ENCODE measurements at places on chromosomes 3 and 15.
A peak's percentile ranks its signal among the peaks of the same experiment; 100 is the strongest.

DNA sequence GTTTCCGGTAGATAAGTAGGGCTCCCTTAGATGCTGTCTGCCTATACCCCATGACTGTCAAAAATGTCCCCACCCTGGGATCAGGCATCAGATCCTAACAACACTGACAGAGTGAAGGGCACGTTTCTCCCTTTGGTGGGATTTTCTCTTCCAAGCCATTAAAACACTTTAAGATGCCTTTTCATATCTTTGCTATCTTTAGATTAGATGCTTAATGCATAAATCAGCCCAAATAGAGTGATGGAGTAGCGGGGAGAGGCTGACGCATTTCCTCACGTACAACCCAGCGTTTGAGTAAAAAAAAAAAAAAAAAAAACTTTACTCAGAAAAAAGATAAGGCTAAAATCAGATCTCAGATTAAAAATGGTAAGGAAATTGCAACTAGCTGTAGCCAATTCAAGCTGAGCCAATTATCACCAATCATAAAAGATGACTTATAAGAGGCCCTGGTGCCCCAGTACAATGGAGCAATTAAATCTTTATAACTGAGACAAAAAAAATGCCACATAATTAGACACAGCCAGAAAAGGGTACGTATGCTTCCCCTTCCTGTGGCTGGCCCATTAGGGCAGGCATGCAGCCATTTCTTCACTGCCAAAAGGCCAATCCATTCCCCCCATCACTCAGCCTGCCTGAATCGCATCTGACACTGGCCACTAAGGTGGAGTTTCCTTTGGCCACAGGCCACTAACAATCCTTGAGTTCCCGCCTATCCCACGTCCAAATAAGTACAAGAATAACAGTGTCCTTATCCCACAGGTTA, 45.0 kb downstream of the RFTN1 start:
- DNase-seq, result peak; percentile 37

DNA sequence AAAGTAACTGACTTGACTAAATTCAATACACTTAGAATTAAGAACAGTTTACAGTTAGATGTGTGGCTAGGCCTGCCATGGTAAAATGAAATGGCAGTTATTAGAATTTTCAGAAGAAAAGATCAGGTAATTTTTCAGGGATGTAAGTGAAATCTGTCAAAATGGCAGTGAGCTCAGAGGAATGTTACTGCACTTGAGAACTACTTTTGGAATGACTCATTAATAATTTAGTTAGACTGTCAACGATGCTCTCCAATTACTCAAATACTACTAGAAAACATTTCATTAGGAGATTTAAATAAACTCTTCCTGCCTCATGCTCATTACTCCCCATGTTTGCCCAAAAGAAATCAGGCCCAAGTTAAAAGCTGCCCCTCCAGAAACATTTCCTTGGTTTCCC, 84.4 kb downstream of the RFTN1 start:
- DNase-seq, result no peak

GRCh38 chr3:127006781-127007436, 24.0 kb downstream of the PLXNA1 start:
- DNase-seq, result no peak

GRCh38 chr3:127899766-127900165, 15.3 kb upstream of the KBTBD12 start:
- DNase-seq, result no peak

- DNase-seq, result no peak
These were observed 36.0 kb upstream of the TIMP4 start for GRCh38 chr3:12194669-12195161.

DNA sequence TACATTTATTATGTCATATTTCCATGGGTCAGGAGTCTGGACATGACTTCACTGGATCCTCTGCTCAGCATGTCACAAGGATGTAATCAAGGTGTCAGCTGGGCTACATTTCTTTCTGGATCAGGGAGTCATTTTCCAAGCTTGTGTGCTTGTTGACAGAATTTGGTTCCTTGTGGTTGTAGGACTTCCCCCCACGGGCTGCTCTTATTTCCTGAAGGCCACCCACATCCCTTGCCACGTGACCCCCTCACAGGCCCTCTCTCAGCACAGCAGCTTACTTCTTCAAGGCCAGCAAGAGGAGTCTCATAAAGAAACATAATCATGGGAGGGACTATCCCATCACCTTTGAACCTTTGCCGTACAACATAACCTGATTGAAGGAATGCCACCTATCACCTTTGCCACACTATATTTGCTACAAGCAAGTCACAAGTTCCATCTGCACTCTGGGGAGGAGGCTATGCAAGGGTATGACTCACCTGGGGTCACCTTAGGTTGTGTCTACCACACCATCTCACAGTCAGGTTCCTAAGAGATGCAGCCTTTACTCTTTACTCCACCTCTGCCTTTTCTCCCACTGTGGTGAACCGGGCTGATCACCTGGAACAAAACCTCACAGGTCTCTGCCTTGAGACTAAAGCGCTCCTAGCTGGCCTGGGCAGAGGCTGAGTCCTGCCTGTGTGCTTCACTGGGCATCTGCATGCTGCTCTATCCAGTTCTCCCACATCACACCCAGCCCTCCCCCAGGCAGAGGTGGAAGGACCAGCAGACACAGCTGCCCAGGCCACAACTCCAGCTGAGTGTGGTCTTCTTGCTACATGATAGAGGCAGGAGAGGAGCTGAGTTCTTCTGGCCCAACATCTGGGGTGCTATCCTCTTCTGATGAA, 13.5 kb downstream of the RAB6B start:
- no peak for DNase-seq

- DNase-seq, result peak; percentile 34
These were observed 817.0 kb downstream of the TUSC7 start for GRCh38 chr3:117526470-117527079.

DNA sequence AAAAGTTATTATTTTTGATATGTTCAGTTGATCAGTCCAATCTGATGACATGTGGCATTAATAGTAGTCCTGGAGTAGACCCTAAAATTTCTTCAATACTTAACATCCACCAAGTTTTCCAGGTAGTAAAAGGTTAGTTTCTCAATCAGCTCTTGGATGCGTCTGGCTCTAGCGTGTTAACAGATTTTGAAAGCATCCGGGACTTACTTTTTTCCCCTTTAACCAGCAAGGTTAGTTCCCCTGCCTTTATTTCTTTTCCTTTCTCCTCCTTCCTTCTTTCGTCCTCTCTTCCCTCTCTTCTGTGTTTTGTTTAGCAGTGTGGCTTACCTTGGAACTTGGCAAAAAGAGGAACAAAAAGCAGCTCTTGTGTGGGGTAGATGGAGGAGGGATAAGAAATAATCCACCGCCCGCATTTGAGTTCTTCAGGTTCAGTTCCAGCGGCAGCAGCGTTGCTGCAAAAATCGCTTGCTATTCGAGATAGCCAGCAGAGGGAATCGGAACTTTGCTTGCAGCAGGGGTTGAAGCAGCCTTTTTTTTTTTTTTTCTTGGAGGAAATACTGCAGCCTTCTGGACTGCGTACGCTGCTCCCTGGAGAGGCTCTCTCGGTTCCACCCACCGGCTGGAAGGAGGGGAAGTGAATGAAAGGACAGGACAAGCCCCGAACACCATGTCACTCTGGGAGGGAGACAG, at the start of gene RBMS3:
Gene RBMS3, plus strand, starts transcription at position 668 of the 690 bp plus-strand sequence.
- DNase-seq, result peak; percentile 98

GRCh38 chr3:13420831-13421765, 976 bp upstream of the NUP210 start:
- DNase-seq, result no peak

DNA sequence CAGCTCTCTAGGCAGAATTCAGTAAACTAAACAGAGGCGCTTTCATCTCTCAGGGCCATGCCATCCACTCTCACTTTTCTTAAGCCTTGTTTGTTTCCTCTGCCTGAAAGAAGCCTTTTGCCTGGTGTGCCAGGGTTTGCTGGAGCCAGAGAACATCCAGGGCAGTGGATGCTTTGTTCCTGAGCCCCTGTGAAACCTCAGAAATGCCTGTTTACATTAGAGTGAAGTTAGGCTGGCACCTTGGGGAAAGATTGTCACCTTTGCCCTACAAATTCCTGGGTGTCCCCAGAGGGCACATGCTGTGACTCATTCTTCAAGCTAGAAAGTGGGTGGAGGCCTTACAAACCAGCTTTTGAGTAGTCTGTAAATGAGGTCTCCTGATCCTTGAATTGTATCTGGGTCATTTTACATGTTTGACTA, 10.7 kb upstream of the TRAK1 start:
- no peak for DNase-seq

GRCh38 chr15:40031300-40031699, 7.7 kb downstream of the SRP14 start:
- DNase-seq, result no peak

- DNase-seq, result no peak
These were observed 40.7 kb upstream of the TBC1D21 start for GRCh38 chr15:73832657-73833056.

DNA sequence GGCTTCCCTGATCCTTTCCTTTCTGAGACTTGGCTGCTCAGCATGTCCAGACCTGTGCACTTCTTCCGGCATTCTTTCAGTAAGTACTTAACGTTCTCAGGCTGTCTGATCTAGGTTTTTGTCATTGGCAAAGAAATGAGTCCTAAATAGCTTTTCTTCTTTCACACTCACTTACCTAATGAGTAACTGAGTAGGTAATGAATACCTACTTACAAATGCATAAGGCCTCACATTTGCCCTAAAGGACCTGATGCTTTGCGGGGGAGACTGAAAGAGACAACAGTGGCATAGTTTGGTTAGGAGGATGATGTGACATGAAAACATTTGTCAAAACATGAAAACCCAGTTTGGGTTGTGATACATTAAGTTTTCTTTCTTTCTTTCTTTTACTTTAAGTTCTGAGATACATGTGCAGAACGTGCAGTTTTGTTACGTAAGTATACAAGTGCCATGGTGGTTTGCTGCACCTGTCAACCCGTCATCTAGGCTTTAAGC, 516.7 kb upstream of the CFAP20DC start:
- no peak for DNase-seq

DNA sequence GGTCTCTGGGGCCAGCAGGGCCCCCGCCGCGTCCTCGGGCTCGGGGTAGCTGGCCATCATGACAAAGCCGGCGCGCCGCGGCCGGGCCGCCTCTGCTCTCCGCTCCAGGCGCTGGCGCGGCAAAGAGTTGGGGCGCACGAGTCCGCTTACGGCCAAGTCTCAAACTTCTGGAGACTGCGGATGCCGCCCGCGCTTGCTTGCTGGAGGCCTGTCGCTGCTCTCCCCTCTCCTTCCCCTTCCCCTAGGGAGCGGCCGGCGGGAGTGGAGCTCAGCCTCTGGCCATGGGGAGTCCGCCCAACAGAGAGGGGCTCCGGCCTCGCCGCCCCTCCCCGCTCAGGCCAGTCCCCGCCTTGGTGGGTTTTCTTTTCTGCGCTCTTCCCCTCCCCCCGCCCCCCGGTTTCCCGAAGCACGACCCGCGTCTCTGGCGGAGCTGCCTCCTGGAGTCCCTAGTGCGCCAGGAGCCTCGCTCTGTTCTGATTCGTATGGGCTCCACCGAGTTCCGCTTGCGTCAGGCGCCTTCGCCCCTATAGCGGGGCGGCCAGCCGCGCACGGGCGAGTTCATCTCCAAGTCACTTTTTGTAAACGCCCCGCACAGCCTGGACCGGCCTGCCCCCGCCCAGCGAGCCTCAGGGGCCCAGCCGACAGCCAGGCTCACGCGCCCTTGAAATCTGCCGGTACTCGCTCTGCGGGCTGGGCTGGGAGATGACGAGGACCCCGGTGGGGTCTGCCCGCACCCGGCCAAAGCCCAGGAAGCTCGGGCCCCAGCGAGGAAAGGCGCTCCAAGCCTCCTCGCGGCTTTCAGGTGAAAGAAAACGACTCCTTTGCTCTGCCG, at the start of the genes FOXL2 and FOXL2NB:
Gene FOXL2, minus strand, starts transcription at position 475 of the 832 bp plus-strand sequence. Its CDS starts 415 bp downstream, at position 60.
Gene FOXL2NB, plus strand, starts transcription at position 555 of the 832 bp plus-strand sequence. Its CDS starts 148 bp downstream, at position 703.
- DNase-seq, result no peak

Data from SK-N-DZ (cell line).